ENCODE measurements at places on chromosomes 6 and 20. TPM values are rescaled to one million over a fixed set of nuclear protein-coding genes. Genes with fewer than 3 reads are reported as not detected.

GRCh38 chr6:38021571-38021970, 202.0 kb downstream of the ZFAND3 start:
- no peak for DNase-seq
- H3K4me3 ChIP-seq: no peak overlapping the region
- H3K27ac ChIP-seq: no peak overlapping the region
- H3K4me1 ChIP-seq: peaks cover 51% of the 10 kb centered on the region
- H3K27me3 ChIP-seq: no peaks in the 10 kb centered on the region

LY86 gene
- not detected for total RNA-seq

GRCh38 chr6:35736253-35736894, 458 bp upstream of the ARMC12 start:
- H3K27me3 ChIP-seq: no peaks in the 10 kb centered on the region
- peaks cover 41% of the 10 kb centered on the region for H3K4me1 ChIP-seq
- no peak for DNase-seq
- H3K36me3 ChIP-seq: no peaks in the 10 kb centered on the region
- no peak overlapping the region for H3K27ac ChIP-seq
- no peak overlapping the region for H3K4me3 ChIP-seq

PRSS35 gene
- total RNA-seq: 197 TPM

- DNase-seq: no peak
- no peak overlapping the region for H3K4me3 ChIP-seq
- H3K4me1 ChIP-seq: peaks cover 4% of the 10 kb centered on the region
- no peak overlapping the region for H3K27ac ChIP-seq
- H3K36me3 ChIP-seq: peaks cover 3% of the 10 kb centered on the region
- H3K27me3 ChIP-seq: no peaks in the 10 kb centered on the region
Observed at GRCh38 chr20:45322952-45323383, 14.9 kb upstream of the MATN4 start.

THBD gene
- 38.2 TPM for total RNA-seq

DNA sequence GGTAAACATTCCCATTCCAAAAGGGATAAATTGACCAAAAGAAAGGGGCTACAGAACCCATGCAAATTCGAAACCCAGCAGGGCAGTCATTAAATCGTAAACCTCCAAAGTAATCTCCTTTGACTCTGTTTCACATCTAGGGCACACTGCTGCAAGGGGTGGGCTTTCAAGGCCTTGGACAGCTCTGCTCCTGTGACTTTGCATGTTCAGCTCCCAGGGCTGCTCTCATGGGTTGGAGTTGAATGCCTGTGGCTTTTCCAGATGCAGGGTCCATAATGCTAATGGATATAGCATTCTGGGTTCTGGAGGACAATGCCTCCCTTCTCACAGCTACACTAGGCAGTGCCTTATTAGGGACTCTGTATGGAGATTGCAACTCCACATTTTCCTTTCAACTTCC, 211.9 kb upstream of the MANEA start:
- H3K27me3 ChIP-seq: peaks cover 6% of the 10 kb centered on the region
- no peak overlapping the region for H3K4me3 ChIP-seq
- H3K27ac ChIP-seq: no peak overlapping the region
- no peaks in the 10 kb centered on the region for H3K4me1 ChIP-seq
- no peak for DNase-seq

GRCh38 chr6:23533944-23534343, 592.1 kb upstream of the NRSN1 start:
- DNase-seq: no peak
- no peaks in the 10 kb centered on the region for H3K27me3 ChIP-seq

- no peak for DNase-seq
- H3K36me3 ChIP-seq: peaks cover under 1% of the 10 kb centered on the region
- H3K4me3 ChIP-seq: no peak overlapping the region
Observed at GRCh38 chr6:37487591-37488380, 11.9 kb downstream of the CCDC167 start.

GRCh38 chr6:53710788-53711187, 45.2 kb upstream of the KLHL31 start:
- no peak for DNase-seq
- H3K4me1 ChIP-seq: peaks cover 30% of the 10 kb centered on the region
- H3K36me3 ChIP-seq: no peaks in the 10 kb centered on the region
- no peaks in the 10 kb centered on the region for H3K27me3 ChIP-seq

MUC22 gene
- not detected for total RNA-seq

TPMT gene
- 7.3 TPM for total RNA-seq

DNA sequence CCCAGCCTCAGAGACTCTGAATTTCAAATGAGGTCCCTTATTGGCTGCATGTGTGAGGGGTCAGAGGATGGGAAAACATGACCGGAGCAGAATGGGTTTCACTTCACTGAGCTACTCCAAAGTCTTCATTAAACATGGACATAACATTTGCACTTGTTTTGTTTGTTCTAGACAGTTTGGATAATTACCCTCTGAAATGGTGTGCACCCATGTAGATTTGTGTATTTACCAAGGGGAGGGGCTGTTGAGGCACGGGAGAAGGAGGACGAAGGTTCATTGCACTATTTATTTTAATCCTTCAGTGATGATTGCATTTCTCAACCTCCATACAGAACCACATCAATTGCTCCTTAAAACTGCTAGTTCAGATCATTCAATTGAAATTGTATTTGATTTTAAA, 364.2 kb downstream of the TFAP2B start:
- no peak for DNase-seq

DNA sequence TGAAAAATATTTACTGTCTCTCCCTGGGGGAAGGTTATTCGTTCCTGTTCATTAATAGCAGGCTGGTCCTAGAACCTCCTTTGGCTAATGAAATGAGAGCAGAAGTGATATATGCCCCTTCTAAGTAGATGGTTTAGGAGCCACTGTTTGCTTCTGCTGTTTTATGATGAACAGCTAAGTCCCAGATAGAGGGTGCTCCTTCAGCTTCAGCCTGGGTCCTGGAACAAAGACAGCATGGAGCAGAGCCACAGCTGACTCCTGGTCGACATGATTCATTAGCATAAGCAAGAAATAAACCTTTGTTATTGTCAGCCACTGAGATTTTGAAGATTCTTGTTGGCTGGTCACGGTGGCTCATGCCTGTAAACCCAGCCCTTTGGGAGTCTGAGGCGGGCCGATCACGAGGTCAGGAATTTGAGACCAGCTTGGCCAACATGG, 47.8 kb upstream of the ARMC2 start:
- no peak overlapping the region for H3K4me3 ChIP-seq
- H3K4me1 ChIP-seq: peaks cover 9% of the 10 kb centered on the region
- no peak for DNase-seq

GRCh38 chr6:12324099-12324498, 33.9 kb downstream of the EDN1 start:
- H3K27ac ChIP-seq: peak overlapping the region; percentile 53
- H3K36me3 ChIP-seq: no peaks in the 10 kb centered on the region
- peaks cover 18% of the 10 kb centered on the region for H3K4me1 ChIP-seq
- no peak for DNase-seq

EYS gene
- not detected for total RNA-seq

ADTRP gene
- total RNA-seq: 1.3 TPM

GRCh38 chr6:16002332-16003196, 126.3 kb upstream of the MYLIP start:
- H3K36me3 ChIP-seq: no peaks in the 10 kb centered on the region
- H3K4me1 ChIP-seq: peaks cover 3% of the 10 kb centered on the region
- H3K27me3 ChIP-seq: peaks cover 10% of the 10 kb centered on the region
- H3K27ac ChIP-seq: no peak overlapping the region
- H3K4me3 ChIP-seq: no peak overlapping the region

ECI2 gene
- total RNA-seq: 33.7 TPM

DNA sequence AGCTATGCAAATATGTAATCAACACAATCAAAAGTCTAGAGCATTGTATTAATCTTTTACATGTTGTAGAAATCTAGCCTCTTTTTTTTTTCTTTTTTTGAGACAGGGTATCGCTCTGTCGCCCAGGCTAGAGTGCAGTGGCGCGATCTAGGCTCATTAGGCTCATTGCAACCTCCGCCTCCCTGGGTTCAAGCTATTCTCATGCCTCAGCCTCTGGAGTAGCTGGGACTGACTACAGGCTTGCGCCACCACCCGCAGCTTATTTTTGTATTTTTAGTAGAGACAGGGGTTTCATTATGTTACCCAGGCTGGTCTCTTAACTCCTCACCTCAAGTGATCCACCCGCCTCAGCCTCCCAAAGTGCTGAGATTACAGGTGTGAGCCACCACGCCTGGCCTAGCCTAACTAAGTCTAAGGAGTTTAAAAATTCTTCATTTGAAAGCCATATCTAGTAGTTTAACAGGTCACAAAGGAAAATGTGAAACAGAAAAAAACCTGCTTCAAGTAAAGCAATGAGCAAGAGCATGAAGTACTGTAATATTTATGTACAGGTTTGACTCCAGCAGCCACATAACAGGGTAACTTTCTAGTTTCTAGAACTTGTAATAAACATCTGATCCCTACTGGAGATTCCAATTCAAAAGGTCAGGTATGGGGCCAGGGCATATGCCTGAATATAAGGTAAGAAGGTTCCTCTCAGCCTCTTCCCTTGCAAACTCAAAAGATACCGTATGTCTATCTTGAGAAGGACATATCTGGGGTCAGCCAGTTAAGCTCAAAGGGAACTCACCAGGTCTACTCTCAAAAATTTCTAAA, 4.4 kb downstream of the CPNE1 start:
- H3K4me1 ChIP-seq: peaks cover 62% of the 10 kb centered on the region
- DNase-seq: no peak
- no peaks in the 10 kb centered on the region for H3K27me3 ChIP-seq
- no peaks in the 10 kb centered on the region for H3K36me3 ChIP-seq
- no peak overlapping the region for H3K4me3 ChIP-seq

ADGB gene
- not detected for total RNA-seq

HDDC2 gene
- 46.4 TPM for total RNA-seq

CALHM4 gene
- total RNA-seq: not detected

- H3K36me3 ChIP-seq: peaks cover 21% of the 10 kb centered on the region
- DNase-seq: peak; percentile 98
- no peaks in the 10 kb centered on the region for H3K27me3 ChIP-seq
- peak within 1 kb of the TSS; percentile 98 for H3K27ac ChIP-seq
Observed at GRCh38 chr20:13784893-13785715, at the start of the genes ESF1 and NDUFAF5. Gene ESF1, minus strand, starts transcription at chr20:13784919. Its CDS starts 1,779 bp downstream, at chr20:13783140. Gene NDUFAF5, plus strand, starts transcription at chr20:13785028. Its CDS starts 41 bp downstream, at chr20:13785069.

SYNDIG1 gene
- 16.4 TPM for total RNA-seq

DNA sequence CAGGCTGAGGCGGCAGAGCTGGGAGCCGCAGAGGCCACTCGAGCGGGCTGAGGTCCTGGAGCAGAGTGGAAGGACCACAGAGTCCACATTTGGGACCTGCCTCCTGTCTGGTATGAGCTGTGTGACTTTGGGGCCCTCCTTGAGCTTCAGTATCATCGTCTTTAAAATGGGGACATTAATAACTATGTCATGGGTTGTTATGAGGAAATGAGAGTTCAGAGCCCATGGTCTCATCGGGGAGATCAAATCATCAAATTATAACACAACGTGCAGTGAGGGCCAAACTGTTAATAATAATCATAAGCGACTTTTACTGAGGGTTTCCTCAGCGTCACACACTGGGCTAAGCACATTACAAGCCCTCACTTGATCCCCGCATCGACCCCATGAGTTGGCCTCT, 49.9 kb upstream of the CCDC167 start:
- peaks cover 20% of the 10 kb centered on the region for H3K4me1 ChIP-seq
- H3K36me3 ChIP-seq: no peaks in the 10 kb centered on the region
- no peak for DNase-seq
- H3K27ac ChIP-seq: no peak overlapping the region

DNA sequence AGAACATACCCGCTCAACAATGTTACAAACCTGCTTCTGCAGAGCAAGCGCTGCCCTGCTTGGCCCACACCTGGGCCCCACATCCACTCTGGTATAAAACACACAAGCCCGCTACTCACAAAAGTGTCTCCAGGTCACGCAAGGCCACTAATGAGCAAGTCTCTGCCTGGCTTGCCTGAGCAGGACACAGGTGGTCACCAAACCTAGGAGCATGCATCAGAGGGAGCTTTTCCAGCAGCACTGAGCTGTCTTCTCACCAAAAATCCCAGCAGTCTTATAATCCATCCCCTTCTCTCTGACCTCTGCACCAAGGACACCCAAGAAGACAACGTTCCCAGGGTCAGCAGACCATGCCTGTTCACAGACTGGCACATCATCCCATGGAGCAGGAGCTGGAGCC, 100.8 kb downstream of the DLL1 start:
- no peak for DNase-seq
- H3K27ac ChIP-seq: no peak overlapping the region
- H3K27me3 ChIP-seq: peaks cover 12% of the 10 kb centered on the region
- no peak overlapping the region for H3K4me3 ChIP-seq

COL12A1 gene
- total RNA-seq: 2,753 TPM

HECA gene
- total RNA-seq: 23.8 TPM

DNA sequence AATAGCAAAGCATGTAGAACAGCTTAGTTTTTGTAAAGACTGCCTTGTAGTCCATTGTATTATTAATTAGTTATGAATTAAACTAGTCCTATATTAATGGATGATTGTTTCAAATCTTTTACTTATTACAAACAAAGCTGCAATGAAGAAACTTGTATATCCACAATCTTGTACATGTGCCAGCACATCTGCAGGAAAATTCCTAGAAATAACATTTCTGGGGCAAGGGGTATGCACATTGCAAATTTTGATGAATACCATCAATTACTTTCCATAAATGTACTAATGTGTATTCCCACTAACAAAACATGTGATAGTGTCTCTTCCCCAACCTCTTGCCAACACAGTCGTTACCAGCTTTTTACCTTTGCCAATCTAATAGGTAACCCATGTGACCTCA, 73.6 kb upstream of the AKAP12 start:
- H3K27me3 ChIP-seq: no peaks in the 10 kb centered on the region
- H3K4me1 ChIP-seq: peaks cover 6% of the 10 kb centered on the region
- H3K27ac ChIP-seq: no peak overlapping the region
- DNase-seq: no peak

DNA sequence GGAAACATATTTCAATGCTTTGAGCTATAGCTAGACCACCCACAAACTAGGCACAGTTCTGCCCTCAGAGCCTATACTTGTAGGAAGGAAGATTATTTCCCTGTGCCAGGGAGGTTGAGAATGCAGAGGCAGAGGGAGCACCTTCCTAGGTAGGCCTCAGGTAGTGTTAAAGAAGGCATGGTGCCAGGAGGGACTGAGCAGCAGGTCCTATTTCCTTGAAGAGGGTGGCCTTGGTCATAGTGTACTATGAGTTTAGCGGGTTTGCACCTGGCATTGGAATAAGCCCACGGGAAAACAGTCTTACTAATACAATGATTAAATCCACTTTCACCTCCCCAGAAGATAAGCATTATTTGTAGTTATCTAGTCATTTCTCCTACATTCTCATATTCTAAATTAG, 375.4 kb downstream of the CDKAL1 start:
- peaks cover 7% of the 10 kb centered on the region for H3K36me3 ChIP-seq
- peaks cover 6% of the 10 kb centered on the region for H3K4me1 ChIP-seq
- H3K27me3 ChIP-seq: no peaks in the 10 kb centered on the region
- no peak overlapping the region for H3K27ac ChIP-seq
- no peak overlapping the region for H3K4me3 ChIP-seq
- DNase-seq: no peak

All from chondrocyte (in vitro differentiated cells).